T-helper 17 cell (primary cell): ENCODE measurements at places on chromosomes 7 and 10.

- DNase-seq: no peak
Observed at GRCh38 chr7:105752671-105753275, 123.6 kb downstream of the ATXN7L1 start.

DNA sequence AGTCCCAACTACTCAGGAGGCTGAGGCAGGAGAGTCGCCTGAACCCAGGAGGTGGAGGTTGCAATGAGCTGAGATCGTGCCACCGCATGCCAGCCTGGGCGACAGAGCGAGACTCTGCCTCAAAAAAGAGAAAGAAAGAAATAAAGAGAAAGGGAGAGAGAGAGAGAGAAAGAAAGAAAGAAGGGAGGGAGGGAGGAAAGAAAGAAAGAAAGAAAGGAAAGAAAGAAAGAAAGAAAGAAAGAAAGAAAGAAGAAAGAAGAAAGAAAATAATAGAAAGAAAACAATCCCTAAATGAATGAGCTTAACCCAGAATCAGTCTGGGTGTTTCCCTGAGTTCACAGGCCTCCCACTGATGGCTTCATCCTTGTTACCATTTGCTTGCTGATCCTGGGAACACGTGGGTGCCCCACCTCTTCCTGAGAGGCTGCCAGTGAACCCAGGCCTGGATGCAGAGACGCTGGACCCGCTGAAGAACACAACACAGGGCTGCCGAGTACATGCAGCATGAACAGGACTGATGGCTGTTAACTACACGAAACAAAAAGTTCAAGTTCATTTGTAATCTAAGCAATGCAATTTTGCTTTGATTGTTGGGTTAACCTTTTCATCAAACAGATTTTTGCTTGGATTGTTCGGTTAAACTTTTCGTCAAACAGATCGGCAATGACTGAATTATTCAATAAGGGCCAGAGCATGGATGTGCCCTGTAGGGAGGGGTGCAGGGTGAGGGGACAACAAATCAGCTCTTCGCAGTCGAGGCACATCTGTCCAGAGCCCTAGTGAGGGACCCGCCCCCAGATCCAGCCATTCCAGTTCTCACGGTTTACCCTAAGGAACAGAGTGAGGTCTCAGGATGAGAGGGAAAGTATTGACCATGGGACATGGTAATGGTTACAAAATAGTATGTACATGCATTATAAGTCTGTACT is 11.5 kb downstream of the NPFFR1 start:
- no peak for DNase-seq

DNA sequence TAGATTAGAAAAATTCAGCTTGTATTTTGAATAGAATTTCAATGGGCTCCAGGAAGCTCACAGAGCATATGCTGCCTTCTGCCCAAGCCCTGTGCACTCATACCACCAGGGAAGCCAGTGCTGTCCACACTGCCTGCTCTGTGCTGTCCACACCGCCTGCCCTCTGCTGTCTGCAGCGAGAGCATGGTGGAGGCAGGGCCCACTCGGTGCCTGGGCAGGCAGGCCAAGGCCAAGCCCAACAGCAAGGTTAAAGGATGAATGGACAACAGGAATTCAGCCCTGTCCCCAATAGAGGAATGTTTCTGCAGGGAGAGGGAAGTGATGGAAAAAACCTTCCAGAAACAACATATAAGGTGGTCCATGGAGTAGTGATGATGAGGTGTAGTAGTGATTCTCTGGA is 146.8 kb downstream of the GFRA1 start:
- no peak for DNase-seq

- no peak for DNase-seq
Observed at GRCh38 chr10:70266056-70266455, 17.7 kb downstream of the NPFFR1 start.

GRCh38 chr7:117061751-117062150 is 108.5 kb downstream of the ST7 start:
- no peak for DNase-seq

- DNase-seq: no peak
Observed at GRCh38 chr7:31979690-31980330, 90.4 kb downstream of the PDE1C start.

GRCh38 chr10:1253523-1254353 is 197.6 kb downstream of the WDR37 start:
- DNase-seq: no peak

DNA sequence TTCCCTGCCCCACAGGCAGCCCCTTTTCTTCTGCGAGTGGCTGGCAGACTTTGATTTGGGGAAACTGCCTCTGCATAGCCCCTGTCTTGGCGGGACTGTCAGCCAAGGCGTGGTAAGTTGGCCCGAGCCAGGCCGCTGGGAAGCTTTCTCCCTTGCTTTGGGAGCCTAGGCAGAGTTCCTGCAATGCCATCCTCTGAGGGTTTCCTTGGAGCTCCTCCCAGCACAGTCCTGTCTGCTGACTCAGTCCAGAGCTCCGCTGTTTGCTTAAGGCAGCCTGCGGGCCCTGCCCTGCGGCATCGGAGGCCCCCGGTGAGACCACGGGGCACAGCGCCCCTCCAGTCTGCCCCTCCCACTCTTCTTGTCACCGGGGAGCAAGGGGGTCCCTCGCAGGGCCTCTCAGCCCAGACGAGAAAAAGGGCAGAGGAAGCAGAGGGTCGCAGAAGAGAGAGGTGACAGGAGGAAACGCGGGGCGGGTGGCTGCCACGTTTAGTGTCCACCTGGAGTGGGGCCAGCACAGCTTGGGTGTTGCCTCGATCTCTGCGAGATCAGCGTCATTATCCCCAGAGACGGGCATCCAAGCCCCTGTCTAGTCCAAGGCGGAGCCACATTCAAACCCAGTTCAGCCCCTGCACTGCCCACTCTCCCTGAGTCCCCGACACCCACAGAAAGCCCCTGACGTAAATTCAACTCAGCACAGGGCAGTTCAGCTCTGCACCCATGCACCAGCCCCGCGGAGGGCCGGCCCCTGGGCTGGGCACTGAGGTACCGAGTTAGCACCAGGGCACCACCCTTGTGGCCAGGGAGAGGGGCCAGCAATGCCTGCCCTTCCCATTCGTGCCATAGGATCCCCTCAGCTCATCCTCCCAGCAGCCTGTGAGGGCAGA is 59.0 kb upstream of the CHST15 start:
- no peak for DNase-seq

GRCh38 chr7:49789736-49790135 is 16.3 kb downstream of the VWC2 start:
- DNase-seq: no peak

- no peak for DNase-seq
Observed at GRCh38 chr7:121186746-121187145, 142.1 kb upstream of the WNT16 start.

GRCh38 chr7:76003351-76003750 is 9.0 kb upstream of the TMEM120A start:
- DNase-seq: no peak
